ENCODE measurements at places on chromosomes 6 and 20.
A peak's percentile ranks its signal among the peaks of the same experiment; 100 is the strongest.

GRCh38 chr6:70413992-70414494, 735 bp downstream of the FAM135A start:
- DNase-seq, result peak; percentile 63

- no peak for DNase-seq
These were observed 425.3 kb upstream of the SLC35B3 start for GRCh38 chr6:8860671-8861070.

DNA sequence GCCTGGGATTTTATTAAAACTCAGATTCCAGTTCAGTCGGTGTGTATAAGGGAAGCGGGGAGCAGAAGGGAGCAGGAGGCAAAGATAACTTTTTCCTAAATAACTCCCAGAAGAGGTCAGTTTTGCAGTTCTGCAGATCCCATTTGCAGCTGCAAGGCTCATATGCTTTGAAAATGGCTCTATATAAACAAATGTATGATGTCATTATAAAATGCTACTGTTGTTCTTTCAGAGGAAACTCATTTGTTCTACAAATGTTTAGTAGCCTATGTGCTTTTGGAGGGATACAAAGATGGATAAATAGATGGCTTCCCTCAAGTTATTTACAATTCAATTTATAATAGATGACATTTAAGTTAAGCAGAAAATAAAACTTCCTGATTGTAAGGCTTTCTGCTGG, 29.2 kb upstream of the DSP start:
- no peak for DNase-seq

GRCh38 chr6:235763-236360, 56.4 kb upstream of the DUSP22 start:
- DNase-seq, result peak; percentile 44
